H9 (cell line): ENCODE measurements at places on chromosomes 7 and 10.

DNA sequence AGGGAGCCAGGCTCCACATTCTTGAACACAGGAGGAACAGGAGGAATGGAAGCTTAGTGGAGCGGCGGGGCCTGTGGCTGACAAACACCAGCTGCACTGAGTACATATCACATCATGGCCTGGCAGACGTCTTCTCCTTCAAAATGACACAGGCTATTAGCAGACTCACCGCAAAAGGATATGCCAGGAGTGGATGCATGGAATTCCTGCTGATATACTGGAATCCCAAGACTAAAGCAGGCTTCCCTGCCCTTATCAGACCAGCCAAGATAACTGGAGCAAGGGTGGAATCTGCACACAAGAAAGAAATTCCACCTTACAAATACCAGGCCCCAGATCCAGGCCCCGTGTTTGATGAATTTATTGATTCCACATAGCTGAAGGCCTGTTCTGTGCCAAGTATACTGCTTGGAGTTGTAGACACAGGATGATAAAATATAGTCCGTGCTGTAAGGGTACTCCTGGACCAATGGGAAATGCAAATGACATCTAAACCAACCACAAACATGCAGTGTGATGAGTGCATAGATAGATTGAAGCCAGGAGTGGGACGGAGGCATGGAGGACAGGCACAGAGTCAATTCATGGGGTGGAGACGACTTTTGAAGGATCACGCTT is 480.5 kb upstream of the ZMIZ1 start:
- peak; percentile 11 for DNase-seq

GRCh38 chr10:6230315-6230714 is 27.6 kb downstream of the PFKFB3 start:
- no peak for DNase-seq

GRCh38 chr10:26448292-26448691 is 10.2 kb downstream of the APBB1IP start:
- DNase-seq = no peak

- no peak for DNase-seq
Measured at GRCh38 chr10:7171825-7172224, 239.0 kb downstream of the SFMBT2 start.

DNA sequence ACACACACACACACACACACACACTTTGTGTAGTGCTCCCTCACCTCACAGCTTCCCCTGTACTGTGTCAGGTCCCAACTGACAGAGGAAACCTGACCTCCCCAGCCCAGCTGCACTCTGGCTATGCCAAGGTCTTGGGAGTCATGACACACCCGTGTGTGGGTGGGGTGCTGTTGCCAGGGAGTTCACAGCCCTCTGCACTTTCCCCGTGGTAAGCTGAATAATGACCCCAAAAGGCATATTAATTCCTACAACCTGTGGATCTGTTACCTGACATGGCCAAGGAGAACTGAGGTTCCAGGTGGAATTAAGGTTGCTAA is 8.9 kb upstream of the NANOS1 start:
- DNase-seq = no peak

GRCh38 chr10:94443549-94443948 is 41.2 kb downstream of the TBC1D12 start:
- DNase-seq = no peak

- no peak for DNase-seq
Measured at GRCh38 chr10:122485670-122486069, 24.3 kb downstream of the HTRA1 start.
